ENCODE measurements at places on chromosomes 13 and 19.

DNA sequence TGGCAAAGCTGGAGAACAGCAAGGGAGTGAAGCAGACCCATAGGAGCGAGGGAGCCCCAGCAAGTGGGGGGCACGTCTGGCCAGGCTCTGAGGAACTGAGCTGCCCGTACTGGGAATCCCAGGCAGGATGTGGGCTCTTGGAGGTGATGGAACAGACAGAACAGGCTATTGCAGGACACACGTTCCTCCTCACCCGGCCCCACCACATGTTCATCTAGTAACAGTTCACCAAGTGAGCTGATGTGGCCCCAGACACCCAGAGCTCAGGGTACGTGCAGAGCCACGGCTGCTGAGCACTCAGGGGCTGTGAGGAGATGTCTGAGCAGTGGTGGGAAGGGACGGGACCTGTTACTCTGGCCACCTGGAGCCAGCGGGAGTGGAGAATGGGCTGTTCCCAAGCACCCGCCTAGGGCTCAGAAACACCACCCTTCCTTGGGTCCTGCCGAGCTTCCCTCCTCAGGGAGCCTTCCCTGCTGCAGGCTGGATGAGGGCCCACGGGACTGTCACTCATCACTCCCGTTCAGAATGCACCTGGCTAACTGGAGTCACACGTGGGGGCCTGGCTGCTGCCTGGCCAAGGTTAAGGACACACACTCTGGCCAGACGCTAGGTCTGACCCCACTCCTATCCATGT, 18.4 kb downstream of the ELL start:
- DNase-seq, result no peak

GRCh38 chr13:100433475-100433874, 155.1 kb downstream of the GGACT start:
- no peak for DNase-seq

- DNase-seq, result no peak
Observed at GRCh38 chr19:18091217-18091608, 4.5 kb upstream of the IL12RB1 start.

DNA sequence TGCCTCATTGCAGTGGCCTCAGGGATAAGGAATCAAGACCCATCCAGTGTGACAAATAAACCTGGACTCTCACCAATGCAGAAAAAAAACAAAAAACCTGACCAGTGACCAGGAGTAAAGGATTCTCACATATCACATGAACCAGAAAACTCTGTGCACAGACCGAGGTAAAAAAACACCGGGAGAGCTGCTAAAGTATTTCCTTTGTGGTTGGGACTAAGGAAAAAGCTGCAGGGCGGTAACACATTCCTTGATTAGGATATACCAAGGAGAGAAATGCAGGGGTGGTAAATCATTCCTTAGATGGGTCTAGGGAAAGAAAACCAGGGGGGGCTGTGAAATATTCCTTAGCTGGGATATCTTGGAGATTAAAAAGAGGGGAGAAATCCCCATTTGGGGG, 64.8 kb upstream of the ZNF85 start:
- no peak for DNase-seq
